Lung (tissue), 17 donors: ENCODE measurements at places on chromosomes 16 and 17. TPM values are rescaled to one million over a fixed set of nuclear protein-coding genes. Genes with fewer than 3 reads are reported as not detected.

ARMC5 gene
- 16.7 TPM for total RNA-seq

DNA sequence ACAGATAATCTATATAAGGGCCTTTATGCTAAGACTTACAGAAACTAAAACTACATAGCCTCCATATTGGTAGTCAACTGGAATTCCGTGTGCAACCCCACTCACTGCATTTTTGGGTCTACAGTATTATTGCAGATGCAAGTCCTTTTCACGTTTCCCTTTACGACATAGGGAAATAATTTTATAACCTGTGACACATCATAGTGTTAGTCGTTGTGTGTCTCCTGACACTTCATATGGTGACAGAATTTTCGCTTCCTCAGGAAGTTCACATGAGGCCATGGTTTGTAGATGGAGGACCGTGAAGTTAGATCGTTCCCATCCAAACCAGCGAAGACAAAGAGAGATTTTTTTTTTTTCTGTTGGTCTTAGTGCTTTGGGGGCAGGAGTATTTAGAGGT, 15.7 kb upstream of the MRC2 start:
- H3K4me3 ChIP-seq: no peak overlapping the region
- DNase-seq: no peak
- H3K27me3 ChIP-seq: no peaks in the 10 kb centered on the region
- no peak overlapping the region for H3K27ac ChIP-seq
- no peaks in the 10 kb centered on the region for H3K4me1 ChIP-seq

DNA sequence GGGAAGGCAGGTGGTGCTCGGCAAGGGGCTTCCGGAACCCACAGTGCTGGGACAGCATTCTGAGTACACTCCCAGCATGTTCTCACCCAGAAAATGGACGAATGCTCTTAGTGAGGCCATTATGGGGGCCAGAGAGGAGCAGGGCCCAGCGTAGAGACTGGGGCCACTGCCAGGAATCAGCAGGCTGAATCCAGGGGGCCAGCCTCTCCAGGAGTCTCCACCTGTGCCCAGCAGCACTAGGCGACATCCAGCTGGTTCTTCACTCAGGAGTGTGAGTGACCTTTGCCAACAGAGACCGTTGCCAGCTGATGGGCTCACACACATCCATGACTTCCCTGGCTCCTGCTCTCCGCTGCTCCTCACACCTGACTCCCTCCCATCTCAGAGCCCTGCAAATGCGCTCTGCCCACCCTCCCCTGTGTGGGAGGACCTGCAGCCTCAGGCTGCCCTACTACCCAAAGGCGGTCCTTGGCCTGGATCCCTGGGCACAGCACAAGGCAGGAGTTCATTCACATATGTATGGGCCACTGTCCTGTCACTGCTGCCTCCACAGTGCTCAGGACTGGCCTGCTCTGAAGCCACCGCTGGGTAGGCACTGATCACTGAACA, 5.1 kb downstream of the RHBDF1 start:
- H3K4me1 ChIP-seq: peaks cover 36% of the 10 kb centered on the region
- H3K27ac ChIP-seq: no peak overlapping the region

CORO6 gene
- 1.7 TPM for total RNA-seq

DNA sequence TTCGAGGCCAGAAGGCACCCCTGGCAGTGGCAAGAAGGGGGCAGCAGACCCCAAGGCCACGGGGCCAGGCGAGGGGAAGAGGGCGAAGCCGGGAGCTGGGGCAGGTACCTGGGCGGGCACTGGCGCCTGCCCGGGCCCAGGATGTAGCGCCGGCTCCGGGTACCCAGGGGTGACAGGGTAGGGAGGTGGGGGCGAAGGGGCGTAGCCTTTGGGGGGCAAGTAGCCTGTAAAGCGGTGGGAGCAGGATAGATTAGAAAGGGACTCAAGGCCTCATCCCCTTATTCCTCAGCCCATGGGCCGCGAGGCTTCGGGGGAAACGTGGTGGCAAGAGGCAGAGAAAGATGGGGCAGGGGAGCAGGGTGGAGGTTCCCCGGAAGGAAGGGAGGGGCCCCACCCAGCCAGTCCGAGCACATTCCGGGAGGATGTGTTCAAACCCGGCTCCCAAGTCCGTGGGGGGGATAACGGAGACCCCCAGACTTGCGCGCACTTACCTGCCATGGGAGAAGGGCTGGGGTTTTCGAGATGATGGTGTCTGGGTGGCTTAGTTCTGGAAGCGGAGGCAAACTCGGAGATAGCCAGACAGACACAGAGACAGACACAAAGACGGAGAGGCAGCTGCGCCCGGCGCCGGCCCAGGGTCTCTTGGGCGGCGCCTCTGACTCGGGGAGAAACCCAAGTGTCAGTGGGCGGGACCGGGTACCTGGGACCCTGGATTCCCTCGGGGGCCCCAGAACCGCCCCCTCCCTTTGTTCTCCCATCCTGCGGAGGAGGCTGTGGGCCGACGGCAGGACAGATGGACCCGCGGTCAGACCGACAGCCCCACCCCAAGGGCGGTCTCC, 493 bp downstream of the PLSCR3 start:
- peak overlapping the region; percentile 99 for H3K27ac ChIP-seq
- DNase-seq: peak; percentile 32
- H3K4me3 ChIP-seq: peak overlapping the region; percentile 79
- H3K27me3 ChIP-seq: no peaks in the 10 kb centered on the region
- H3K4me1 ChIP-seq: peaks cover 11% of the 10 kb centered on the region
- H3K36me3 ChIP-seq: peaks cover 25% of the 10 kb centered on the region

DNA sequence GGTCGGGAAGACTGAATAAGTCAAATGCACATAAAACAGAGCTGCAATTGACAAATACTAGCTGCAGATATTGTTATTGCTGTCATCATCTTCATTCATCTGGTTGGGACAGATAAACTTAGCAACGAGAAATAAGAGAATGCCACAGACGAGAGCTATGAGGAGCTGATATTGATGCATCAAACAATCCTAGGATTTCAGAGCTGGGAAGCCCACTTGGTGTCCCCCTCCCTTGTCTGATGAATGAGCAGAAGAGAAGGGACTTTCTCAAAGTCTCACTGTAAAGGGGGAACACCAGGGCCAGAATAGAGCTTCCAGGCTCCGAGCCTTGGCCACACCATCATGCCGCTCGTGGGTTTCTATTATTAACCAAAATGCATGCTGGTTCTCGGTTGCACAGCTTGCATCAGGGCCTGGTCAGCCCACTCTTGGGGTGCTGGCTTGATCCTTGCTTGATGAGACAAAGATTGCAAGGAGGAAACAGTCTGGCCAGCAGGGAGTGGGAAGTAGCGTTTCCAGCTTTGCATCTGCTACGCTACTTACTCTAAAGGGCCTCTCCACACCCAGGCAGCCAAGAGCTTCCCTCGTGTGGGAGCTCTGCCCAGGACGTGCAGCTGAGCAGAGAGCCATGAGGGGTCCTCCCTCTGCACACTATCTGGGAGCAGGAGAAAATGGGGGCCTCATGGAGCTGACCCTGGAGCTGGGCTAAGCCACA, 28.4 kb upstream of the EMP2 start:
- H3K27ac ChIP-seq: peak overlapping the region; percentile 81
- H3K36me3 ChIP-seq: no peaks in the 10 kb centered on the region
- DNase-seq: peak; percentile 67
- H3K4me1 ChIP-seq: no peaks in the 10 kb centered on the region
- no peak overlapping the region for H3K4me3 ChIP-seq

GRCh38 chr17:80636361-80637018, 91.9 kb downstream of the RPTOR start:
- H3K36me3 ChIP-seq: no peaks in the 10 kb centered on the region
- H3K4me3 ChIP-seq: no peak overlapping the region
- H3K27me3 ChIP-seq: no peaks in the 10 kb centered on the region
- peaks cover 6% of the 10 kb centered on the region for H3K4me1 ChIP-seq
- no peak for DNase-seq

GRCh38 chr16:29012913-29013553, 28.2 kb downstream of the LAT start:
- H3K4me1 ChIP-seq: no peaks in the 10 kb centered on the region
- no peaks in the 10 kb centered on the region for H3K36me3 ChIP-seq
- H3K4me3 ChIP-seq: no peak overlapping the region
- peak overlapping the region; percentile 41 for H3K27ac ChIP-seq
- no peak for DNase-seq

KRT25 gene
- not detected for total RNA-seq

GRCh38 chr16:27286451-27286850, 17.9 kb upstream of the NSMCE1 start:
- H3K27ac ChIP-seq: no peak overlapping the region
- H3K27me3 ChIP-seq: no peaks in the 10 kb centered on the region
- DNase-seq: no peak
- H3K4me1 ChIP-seq: peaks cover 4% of the 10 kb centered on the region

CFAP97D1 gene
- 0.06 TPM for total RNA-seq

TBC1D28 gene
- not detected for total RNA-seq

B4GALNT2 gene
- not detected for total RNA-seq

- no peaks in the 10 kb centered on the region for H3K4me1 ChIP-seq
- peak; percentile 85 for DNase-seq
- H3K27me3 ChIP-seq: no peaks in the 10 kb centered on the region
- H3K36me3 ChIP-seq: peaks cover 2% of the 10 kb centered on the region
- no peak overlapping the region for H3K4me3 ChIP-seq
- no peak overlapping the region for H3K27ac ChIP-seq
These were observed 15.4 kb downstream of the FLYWCH1 start for GRCh38 chr16:2927010-2927646.

DNA sequence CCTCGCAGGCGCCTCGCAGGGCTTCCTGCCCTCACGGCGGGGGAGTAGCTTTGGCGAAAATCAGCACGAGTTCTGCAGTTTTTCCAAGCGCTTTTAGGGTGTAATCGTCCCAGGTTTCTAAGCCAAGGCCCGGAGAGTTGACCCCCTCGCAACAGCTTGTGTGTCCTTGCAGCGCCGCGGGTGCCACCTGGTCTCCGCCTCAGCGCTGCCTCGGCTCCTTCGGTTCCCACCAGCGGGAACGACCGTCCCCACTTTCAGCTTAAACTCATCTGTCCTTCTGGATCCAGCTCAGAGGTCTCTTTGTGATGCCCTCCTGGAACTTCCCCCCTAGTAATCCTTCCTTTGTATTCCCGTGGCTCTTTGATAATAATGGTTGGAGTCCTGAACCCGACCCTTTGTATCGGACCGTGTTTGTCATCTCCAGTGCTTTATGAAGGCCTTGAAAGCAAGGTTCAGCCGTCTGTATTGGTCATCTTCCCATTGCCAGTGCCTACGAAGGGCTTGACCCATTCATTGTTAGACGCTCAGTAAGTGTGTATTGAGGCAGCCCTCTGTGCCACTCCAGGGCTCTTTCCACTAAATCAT, 858 bp upstream of the SMARCE1 start:
- H3K4me1 ChIP-seq: peaks cover 9% of the 10 kb centered on the region

DNA sequence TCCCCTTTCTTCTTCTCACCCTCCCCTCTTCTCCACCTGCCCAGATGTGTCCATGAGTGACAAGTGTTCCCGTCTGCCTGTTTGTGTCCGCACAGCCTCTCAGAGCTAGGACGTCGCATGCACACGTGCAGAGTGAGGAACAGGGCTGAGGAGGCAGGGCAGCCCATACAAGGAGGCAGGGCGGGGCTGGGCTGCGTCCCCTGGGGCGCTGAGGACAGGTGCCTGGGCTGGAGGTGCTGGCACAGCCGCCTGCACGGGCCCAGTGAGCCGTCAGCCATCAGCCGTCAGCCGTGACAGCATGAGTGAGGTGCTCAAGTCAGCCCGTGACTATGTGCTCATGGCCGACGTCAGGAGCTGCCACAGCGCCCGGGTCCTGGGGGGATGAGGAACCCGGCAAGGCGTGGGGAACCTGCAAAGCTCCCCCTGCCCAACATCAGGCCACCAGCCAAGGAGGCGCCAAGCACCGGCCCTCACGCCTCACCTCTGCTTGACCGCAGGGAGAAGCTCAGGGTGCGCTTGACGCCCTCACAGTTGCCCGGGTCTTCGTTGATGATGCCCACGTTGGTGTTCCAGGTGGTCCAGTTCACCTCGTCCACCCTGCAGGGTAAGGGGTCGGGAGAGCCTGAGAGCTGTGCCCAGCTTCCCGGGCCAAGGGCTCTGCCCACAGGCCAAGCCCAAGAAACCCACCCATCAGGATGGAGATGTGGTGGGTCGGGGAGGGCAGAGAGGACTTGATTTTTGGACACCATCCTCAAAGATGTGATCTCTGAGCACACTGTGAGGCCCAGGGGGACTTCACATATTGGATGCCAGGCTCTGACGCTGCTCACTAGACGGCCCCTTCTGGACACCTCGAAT, 13.7 kb upstream of the TRPV3 start:
- no peak for DNase-seq
- H3K27me3 ChIP-seq: no peaks in the 10 kb centered on the region
- no peaks in the 10 kb centered on the region for H3K4me1 ChIP-seq
- no peak overlapping the region for H3K4me3 ChIP-seq
- no peak overlapping the region for H3K27ac ChIP-seq

DNA sequence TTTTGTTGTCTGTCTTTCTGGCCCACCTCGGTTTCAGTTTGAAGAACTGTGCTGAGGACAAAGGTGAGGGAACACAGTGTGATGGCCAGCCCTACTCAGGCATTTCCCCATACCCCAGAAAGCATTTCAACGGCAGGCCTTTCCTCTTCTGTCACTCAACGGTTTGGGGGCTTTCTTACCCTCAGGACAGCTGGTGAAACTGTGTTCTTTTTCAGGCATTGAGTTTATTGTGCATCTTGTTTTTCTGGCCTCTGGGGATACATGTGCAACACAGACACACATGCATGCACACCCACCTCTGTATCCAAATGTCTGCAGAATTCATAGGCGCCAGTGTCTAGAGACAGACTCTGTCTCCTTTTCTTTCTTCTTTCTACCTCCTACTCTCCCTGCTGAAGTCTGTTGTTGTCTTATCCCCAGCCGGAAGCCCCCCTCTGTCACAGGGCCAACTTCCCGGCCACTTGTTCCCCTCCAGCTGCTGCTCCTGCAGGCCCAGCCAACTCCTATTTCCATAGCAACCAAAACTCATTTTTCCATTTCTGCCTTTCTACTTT, 17.0 kb downstream of the CHD9 start:
- peak; percentile 98 for DNase-seq
- H3K4me1 ChIP-seq: peaks cover 12% of the 10 kb centered on the region
- H3K36me3 ChIP-seq: no peaks in the 10 kb centered on the region
- no peak overlapping the region for H3K4me3 ChIP-seq
- H3K27me3 ChIP-seq: no peaks in the 10 kb centered on the region
